B cell (primary cell): ENCODE measurements at places on chromosomes 5 and 9.

DNA sequence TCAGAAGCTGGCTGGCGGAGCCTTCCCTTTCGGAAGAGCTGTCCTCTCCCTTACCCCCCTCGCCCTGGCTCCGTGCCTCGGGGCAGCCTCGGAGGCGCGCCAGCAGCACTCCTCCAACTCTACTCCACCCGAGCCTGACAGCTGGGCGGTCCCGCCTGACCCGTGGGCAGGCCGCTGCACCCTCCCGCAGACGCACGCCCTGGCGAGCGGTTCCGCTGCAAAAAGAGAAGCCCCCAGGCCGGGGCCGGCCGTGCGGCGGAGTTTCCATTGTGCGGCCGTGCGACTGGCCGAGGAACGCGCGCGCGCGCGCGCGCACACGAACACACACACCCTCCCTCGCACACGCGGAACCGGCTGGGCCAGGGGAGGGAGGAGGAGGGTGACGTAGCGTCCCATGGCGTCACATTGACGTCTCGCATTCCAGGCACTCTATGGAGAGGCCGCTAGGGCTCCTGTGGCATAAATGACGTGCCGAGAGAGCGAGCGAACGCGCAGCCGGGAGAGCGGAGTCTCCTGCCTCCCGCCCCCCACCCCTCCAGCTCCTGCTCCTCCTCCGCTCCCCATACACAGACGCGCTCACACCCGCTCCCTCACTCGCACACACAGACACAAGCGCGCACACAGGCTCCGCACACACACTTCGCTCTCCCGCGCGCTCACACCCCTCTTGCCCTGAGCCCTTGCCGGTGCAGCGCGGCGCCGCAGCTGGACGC, at the start of gene NR4A3:
Gene NR4A3, plus strand, starts transcription at position 490 of the 713 bp plus-strand sequence. CDS start 6,158 bp downstream, outside the sequence.
- H3K4me1 ChIP-seq, result peaks cover 53% of the 10 kb centered on the region
- DNase-seq, result peak; percentile 97
- peak within 1 kb of the TSS; percentile 73 for H3K4me3 ChIP-seq
- peak within 1 kb of the TSS; percentile 96 for H3K27ac ChIP-seq
- peaks cover 12% of the 10 kb centered on the region for H3K27me3 ChIP-seq

- no peak for DNase-seq
- no peak overlapping the region for H3K27ac ChIP-seq
- no peaks in the 10 kb centered on the region for H3K4me1 ChIP-seq
- H3K4me3 ChIP-seq, result no peak overlapping the region
- H3K36me3 ChIP-seq, result no peaks in the 10 kb centered on the region
Measured at GRCh38 chr9:20135119-20135697, 346.4 kb upstream of the SLC24A2 start.

- no peaks in the 10 kb centered on the region for H3K27me3 ChIP-seq
- no peak overlapping the region for H3K4me3 ChIP-seq
- no peaks in the 10 kb centered on the region for H3K36me3 ChIP-seq
- DNase-seq, result no peak
- H3K27ac ChIP-seq, result no peak overlapping the region
- H3K4me1 ChIP-seq, result no peaks in the 10 kb centered on the region
Measured at GRCh38 chr5:170920196-170920595, 58.4 kb downstream of the RANBP17 start.

DNA sequence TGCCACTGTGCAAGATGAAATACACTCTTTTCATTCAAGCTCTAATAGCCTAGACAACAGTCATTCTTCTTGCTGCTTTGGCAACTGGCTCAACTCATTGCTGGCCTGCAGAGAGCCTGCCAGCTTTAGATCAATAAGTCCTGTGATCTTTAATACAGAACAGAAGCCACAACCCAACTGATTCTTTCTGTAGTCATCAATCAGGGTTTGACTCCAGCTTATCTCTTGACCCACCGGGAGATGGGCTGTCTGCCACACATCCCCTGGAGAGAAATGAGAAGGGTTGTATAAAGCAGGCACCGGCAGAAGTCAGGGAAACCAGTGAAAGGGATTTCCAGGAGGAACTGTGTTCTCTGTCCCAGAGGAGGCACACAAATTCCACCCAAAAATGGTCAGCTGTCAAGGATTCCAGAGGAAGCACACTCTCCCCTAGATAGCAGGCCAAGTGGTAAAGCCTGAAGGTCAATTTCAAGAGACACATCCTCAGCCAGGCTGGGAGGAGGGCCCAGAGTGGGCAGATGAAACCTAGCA, 24.5 kb downstream of the LHFPL2 start:
- peaks cover 17% of the 10 kb centered on the region for H3K4me1 ChIP-seq
- no peak for DNase-seq
- H3K27ac ChIP-seq, result no peak overlapping the region
- H3K4me3 ChIP-seq, result no peak overlapping the region
- H3K36me3 ChIP-seq, result no peaks in the 10 kb centered on the region

- no peaks in the 10 kb centered on the region for H3K36me3 ChIP-seq
- no peaks in the 10 kb centered on the region for H3K4me1 ChIP-seq
- H3K27me3 ChIP-seq, result no peaks in the 10 kb centered on the region
- no peak overlapping the region for H3K27ac ChIP-seq
- H3K4me3 ChIP-seq, result no peak overlapping the region
- DNase-seq, result no peak
Measured at GRCh38 chr5:77304388-77304787, 93.9 kb downstream of the PDE8B start.

DNA sequence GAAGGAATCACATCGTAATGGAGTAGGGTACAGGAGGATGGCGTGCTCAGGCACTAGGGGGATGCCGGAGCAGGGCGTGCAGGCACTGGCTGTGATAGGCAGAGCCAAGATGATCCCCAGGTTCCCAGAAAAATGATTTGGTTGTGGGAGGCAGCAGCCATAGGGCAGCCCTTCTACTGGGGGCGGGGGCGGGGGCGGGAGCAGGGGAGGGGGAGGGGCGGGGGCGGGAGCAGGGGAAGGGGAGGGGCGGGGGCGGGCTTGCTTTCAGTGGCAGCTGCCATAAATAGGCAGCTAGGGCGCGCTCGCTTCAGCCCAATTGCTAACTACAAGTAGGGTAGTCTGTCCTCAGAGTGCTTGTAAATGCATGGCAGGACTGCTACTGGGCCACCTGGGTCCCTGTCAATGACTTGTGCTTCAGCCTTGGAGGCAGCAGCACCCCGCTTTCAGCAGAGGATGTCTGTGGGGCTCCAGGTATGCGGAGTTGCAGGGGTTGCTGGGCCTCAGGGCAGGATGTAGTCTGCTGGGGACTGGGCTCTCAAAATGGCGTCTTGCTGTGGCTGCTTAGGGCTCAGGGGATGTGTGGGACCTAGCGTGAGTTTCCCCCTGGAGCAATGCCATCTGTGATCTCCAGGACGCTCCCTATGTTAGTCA, 354.3 kb downstream of the RAB3C start:
- H3K4me1 ChIP-seq, result no peaks in the 10 kb centered on the region
- no peak overlapping the region for H3K27ac ChIP-seq
- no peaks in the 10 kb centered on the region for H3K27me3 ChIP-seq
- no peak for DNase-seq
- H3K36me3 ChIP-seq, result no peaks in the 10 kb centered on the region

DNA sequence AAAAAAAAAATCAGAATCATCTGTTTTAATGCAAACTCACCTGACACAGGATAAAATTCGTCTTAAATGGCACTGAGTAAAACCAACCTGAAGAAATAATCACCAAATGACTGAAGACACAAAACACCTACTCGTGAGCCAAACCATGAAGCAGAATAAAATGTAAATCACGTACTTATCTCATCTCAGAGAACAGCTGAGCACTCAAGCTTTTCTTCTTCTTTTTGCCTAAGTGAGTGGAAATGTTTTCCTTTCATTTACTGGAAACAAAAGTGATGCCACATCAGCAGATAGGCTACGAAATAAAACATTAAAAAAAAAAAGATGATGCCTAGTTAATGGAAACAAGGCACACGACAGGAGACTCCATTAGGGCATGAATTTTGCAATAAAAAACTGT, 36.4 kb downstream of the ATPSCKMT start:
- H3K27ac ChIP-seq, result no peak overlapping the region
- DNase-seq, result no peak
- H3K4me3 ChIP-seq, result no peak overlapping the region
- no peaks in the 10 kb centered on the region for H3K4me1 ChIP-seq
- H3K27me3 ChIP-seq, result no peaks in the 10 kb centered on the region
- no peaks in the 10 kb centered on the region for H3K36me3 ChIP-seq

DNA sequence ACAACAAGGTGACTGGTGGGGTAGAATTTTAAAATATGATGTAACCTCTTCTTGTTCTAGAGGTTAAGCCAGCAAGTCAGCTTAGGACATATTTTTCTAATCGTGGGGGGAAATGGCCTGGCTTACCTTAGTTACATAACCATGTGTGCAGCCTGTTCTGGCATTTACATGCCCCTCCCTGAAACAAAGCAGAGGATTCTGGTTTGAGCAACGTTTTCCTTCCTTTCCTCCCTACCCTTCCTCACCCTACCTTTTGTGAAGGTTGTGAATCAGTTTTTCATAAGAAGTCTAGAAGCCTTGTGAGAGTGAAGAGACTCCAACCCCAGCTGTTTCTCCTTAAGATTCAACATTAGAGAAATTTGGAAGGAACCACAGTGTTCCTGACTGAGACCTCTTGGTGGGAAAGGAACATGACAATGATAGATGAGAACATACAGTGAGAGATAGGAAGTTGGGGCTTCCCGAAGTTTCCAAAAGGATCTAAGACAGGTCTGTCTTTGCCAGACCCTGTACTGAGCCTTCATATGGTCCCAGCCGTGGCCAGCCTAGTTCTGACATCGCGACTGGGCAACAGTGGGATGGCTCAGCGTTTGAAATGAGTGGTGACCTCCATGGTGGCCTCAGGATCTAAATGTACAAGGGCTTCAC, 365.2 kb downstream of the SPATA31D1 start:
- DNase-seq, result no peak
- no peaks in the 10 kb centered on the region for H3K27me3 ChIP-seq
- no peaks in the 10 kb centered on the region for H3K36me3 ChIP-seq
- H3K27ac ChIP-seq, result no peak overlapping the region

- no peaks in the 10 kb centered on the region for H3K36me3 ChIP-seq
- H3K4me1 ChIP-seq, result no peaks in the 10 kb centered on the region
- no peak for DNase-seq
- no peaks in the 10 kb centered on the region for H3K27me3 ChIP-seq
- H3K4me3 ChIP-seq, result no peak overlapping the region
- no peak overlapping the region for H3K27ac ChIP-seq
Measured at GRCh38 chr5:30405821-30406220, 787.7 kb upstream of the CDH6 start.

- H3K36me3 ChIP-seq, result no peaks in the 10 kb centered on the region
- H3K27me3 ChIP-seq, result no peaks in the 10 kb centered on the region
- DNase-seq, result peak; percentile 6
- no peak overlapping the region for H3K27ac ChIP-seq
Measured at GRCh38 chr9:79026316-79026715, 545.4 kb upstream of the TLE4 start.

GRCh38 chr9:97763874-97764273, 66.7 kb upstream of the XPA start:
- H3K36me3 ChIP-seq, result no peaks in the 10 kb centered on the region
- no peak overlapping the region for H3K4me3 ChIP-seq
- DNase-seq, result no peak
- no peaks in the 10 kb centered on the region for H3K27me3 ChIP-seq
- no peaks in the 10 kb centered on the region for H3K4me1 ChIP-seq

- no peak overlapping the region for H3K4me3 ChIP-seq
- no peaks in the 10 kb centered on the region for H3K27me3 ChIP-seq
- DNase-seq, result no peak
- H3K36me3 ChIP-seq, result peaks cover 56% of the 10 kb centered on the region
- no peak overlapping the region for H3K27ac ChIP-seq
Measured at GRCh38 chr5:32273821-32274220, 38.9 kb downstream of the MTMR12 start.

DNA sequence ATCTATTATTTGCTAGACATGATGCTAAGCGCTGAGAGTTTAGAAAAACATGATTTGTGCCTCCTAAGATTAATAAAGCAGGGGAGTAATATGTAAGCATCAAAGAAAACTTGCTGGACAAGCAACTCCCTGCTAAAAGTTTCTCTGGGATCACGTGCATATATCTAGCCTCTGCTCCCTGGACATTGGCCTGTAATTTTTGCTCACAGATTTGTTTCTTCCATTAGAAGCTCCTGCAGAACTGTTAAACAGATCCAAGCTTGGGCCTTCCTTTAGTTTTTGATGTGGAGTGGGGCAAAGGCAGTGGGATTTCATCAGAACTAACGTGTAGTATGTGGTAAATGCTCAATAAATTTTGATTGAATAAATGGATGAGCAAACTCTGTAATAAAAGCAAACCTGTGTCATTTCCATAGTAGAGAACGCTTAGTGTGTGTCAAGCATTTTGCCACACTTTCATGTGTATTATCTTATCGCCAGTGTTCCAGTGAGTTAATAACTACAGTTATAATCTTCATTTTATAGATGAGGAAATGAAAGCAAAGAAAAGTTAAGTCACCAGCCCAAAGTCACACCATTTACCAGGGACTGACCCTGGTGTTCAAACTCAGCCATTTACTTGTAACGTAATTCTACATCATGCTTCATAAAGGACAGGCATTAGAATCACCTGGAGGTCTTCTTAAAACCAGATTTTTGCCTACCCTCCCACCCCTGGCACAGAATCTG, 100.3 kb downstream of the PCSK5 start:
- no peaks in the 10 kb centered on the region for H3K27me3 ChIP-seq
- H3K27ac ChIP-seq, result no peak overlapping the region
- DNase-seq, result no peak

DNA sequence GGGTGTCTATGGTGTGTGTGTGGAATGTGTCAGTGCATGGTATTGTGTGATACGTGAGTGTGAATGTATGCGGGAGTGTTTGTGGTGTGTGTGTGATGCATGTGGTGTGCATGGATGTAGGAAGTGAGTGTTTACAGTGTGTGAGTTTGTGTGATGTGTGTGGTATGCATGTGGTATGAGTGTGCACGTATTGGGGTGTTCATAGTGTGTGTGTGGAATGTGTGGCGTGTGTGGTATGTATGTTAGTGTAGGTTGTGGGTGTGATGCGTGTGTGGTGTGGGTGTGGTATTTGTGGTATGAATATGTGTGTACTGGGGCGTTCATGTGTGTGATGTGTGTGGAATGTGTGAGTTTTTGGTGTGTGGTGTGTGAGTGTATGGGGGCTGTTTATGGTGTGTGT, 40.1 kb upstream of the BICD2 start:
- peaks cover 28% of the 10 kb centered on the region for H3K27me3 ChIP-seq
- H3K36me3 ChIP-seq, result no peaks in the 10 kb centered on the region
- no peak overlapping the region for H3K4me3 ChIP-seq
- DNase-seq, result no peak
- H3K4me1 ChIP-seq, result peaks cover 28% of the 10 kb centered on the region
- no peak overlapping the region for H3K27ac ChIP-seq

- H3K4me1 ChIP-seq, result no peaks in the 10 kb centered on the region
- H3K36me3 ChIP-seq, result peaks cover 6% of the 10 kb centered on the region
- H3K4me3 ChIP-seq, result no peak overlapping the region
- no peak overlapping the region for H3K27ac ChIP-seq
- no peak for DNase-seq
- H3K27me3 ChIP-seq, result no peaks in the 10 kb centered on the region
Measured at GRCh38 chr5:68305223-68305870, 89.8 kb downstream of the PIK3R1 start.
